H7 (cell line): ENCODE measurements at places on chromosomes 6 and 20. TPM values are rescaled to one million over a fixed set of nuclear protein-coding genes. Genes with fewer than 3 reads are reported as not detected.

DNA sequence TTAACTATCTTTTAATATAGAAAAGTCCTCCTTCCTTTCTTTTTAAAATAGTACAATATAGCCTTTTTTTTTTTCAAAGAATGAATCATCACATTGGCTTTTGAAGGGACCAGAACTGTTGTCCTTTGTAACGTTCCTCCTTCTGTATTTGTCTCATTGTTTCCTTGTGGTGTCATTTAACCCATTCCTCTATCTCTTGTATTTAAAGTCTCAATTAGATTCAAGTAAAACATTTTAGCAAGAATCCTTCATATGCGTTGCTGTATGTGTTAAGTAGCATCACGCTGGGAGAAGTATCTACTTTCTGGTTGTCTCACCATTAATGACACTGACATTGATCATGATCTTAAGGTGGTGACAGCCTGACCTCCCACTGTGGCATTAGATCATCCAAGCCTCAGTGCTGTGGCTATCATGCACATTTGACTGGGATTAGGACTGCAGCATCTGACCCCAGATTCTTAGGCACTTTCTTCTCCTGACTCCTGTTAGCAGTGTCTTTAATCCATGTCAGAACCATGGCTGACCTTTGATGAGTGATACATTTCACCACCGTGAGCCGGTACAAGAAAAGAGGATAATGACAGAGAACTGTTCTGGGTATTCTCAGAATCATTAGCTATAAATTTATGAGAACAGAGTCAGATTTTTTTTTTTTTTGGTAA is 67.5 kb upstream of the TFB1M start:
- no peak for DNase-seq

TTK gene
- 69.0 and 97.9 TPM in 2 replicates for total RNA-seq

CEP85L gene
- total RNA-seq = 3.7 and 4.4 TPM in 2 replicates

DNA sequence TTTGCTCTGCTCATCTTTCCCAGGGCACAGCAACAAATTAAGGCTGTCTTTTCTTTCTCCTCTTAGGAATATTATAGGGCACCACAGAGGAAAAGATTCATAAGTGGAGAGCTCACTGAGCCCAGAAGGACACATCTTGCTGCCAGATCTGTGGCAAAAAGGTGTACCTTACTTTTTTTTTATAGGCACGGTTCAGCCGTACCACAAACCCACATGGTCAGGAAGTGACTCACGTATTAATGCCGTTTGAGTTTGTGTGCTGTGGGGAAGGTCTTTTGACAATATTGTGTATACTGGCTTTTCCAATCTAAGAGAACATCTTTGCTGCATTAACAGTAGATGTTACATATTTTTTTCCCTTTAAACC is 28.4 kb downstream of the PAQR8 start:
- DNase-seq = no peak

- DNase-seq = no peak
Observed at GRCh38 chr6:20708367-20709124, 174.3 kb downstream of the CDKAL1 start.

LKAAEAR1 gene
- total RNA-seq = 0.45 TPM in 1 of 2 replicates, not detected in the other

GRCh38 chr6:126761854-126762253 is 356.6 kb upstream of the RSPO3 start:
- no peak for DNase-seq
